ENCODE measurements at places on chromosomes 7 and 10. TPM values are rescaled to one million over a fixed set of nuclear protein-coding genes. Genes with fewer than 3 reads are reported as not detected.

DNA sequence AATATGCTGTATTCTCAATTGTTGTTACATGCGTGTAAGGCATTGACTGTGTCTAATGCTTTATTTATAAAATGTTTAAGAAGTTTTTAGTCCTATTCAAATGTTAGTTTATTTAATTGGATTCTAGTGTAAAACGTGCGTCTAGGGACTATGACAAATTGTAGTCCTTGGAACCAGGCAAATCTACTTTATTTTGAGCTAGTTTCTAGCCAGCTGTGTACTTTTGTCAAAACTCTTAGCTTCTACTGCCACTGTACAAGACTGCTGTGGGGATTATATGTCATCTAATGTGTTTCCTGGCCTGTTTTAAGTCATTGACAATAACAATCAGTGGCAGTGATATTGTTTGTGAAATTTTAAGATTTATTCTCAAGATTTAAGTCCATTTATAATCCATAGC lies 220.5 kb upstream of the SEMA3D start:
- no peak overlapping the region for H3K27ac ChIP-seq
- H3K4me3 ChIP-seq: no peak overlapping the region
- H3K36me3 ChIP-seq: no peaks in the 10 kb centered on the region
- H3K4me1 ChIP-seq: no peaks in the 10 kb centered on the region
- H3K27me3 ChIP-seq: no peaks in the 10 kb centered on the region
- no peak for DNase-seq

GRCh38 chr7:34837801-34838201 lies 179.8 kb downstream of the NPSR1 start:
- H3K27ac ChIP-seq: no peak overlapping the region
- no peak overlapping the region for H3K4me3 ChIP-seq
- H3K4me1 ChIP-seq: no peaks in the 10 kb centered on the region
- DNase-seq: no peak
- H3K36me3 ChIP-seq: no peaks in the 10 kb centered on the region

GRCh38 chr10:78433076-78433595 lies 399.5 kb downstream of the RPS24 start:
- no peak overlapping the region for H3K27ac ChIP-seq
- H3K4me3 ChIP-seq: no peak overlapping the region
- H3K27me3 ChIP-seq: peaks cover 8% of the 10 kb centered on the region
- no peaks in the 10 kb centered on the region for H3K4me1 ChIP-seq
- DNase-seq: no peak

- no peak for DNase-seq
- no peaks in the 10 kb centered on the region for H3K36me3 ChIP-seq
- no peak overlapping the region for H3K27ac ChIP-seq
- H3K27me3 ChIP-seq: peaks cover 3% of the 10 kb centered on the region
- peaks cover 16% of the 10 kb centered on the region for H3K4me1 ChIP-seq
- no peak overlapping the region for H3K4me3 ChIP-seq
Observed at GRCh38 chr7:151431768-151432311, 8.1 kb downstream of the CRYGN start.

DNA sequence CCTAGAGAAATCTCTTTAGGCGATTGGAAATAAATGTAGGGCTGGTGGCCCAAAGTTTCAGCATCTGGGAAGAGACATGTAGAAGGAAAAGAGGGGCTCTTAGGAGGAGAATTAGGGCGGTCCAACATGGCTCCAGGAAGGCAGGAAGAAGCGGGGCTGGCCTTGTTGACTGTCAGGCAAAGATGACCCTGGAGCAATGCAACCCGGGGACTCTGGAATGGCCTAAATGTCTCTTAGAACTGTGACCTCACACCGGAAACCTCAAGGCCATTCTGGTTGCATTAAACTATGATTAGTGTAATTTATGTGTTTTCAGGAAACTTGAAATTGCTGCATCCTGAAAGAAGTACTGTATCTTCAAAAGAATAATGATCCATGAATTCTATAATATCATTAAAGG lies 66.8 kb downstream of the NRP1 start:
- DNase-seq: no peak
- H3K27me3 ChIP-seq: peaks cover 12% of the 10 kb centered on the region
- no peak overlapping the region for H3K27ac ChIP-seq
- H3K36me3 ChIP-seq: peaks cover 3% of the 10 kb centered on the region

Gene FAM13C
- not detected for polyA plus RNA-seq

All from immature natural killer cell (primary cell).